Stimulated activated CD4-positive, alpha-beta T cell treated with anti-CD3 and anti-CD28 coated beads, Interleukin-2, amount 100 ng/mL, for 24 hours (primary cell): ENCODE measurements at places on chromosomes 2 and 18.

GRCh38 chr2:170113168-170113894, 64.6 kb upstream of the MYO3B start:
- DNase-seq = no peak

DNA sequence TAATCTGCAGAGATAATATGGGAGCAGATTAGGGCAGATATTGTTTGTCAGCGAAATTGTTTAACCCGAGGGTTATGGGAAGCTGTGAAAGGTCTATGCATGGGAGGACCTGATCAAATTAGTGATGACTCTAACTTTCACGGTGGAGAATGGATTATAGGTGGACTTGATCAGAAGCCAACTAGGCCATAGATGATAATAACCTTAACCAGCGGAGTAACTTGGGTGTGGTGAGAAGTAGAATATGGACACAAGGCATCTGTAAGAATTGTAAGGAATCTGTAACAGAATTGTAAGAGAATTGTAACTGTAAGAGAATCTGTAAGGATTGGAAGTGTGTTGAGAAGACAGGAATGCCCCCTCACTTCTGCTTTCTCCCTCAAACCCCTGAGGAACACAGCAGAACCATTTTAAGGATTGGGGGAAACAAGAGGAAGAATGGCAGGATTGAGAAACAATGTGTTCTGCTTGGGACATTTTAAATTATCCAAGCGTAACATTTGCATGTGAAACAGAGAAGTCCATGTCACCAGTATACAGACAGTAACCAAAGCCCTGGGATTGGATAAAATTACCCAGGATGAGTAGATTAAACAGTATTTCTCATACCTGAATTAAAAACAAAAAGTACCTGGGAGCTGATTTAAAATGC, 14.9 kb upstream of the SLC39A10 start:
- DNase-seq = no peak

DNA sequence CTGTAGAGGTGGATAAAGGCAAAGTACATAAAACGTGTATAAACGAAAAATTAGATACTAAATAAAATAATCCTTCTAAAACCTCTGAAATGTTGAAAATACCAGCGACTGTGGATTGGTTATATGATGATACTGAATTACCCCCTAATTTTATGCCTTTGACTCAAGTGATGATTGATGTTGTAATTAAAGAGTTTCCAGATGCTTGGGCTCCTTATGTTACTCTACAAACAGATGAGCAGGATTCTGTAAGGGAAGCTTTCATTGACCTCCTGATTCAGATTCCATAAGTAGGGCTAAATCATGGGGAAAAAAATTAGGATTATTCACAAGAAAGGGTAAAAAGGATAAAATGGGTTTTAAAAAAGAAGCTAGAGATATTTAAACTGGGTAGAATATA, 418.2 kb upstream of the SLC39A10 start:
- DNase-seq = no peak

GRCh38 chr2:235008584-235009044, 56.8 kb downstream of the SH3BP4 start:
- no peak for DNase-seq

DNA sequence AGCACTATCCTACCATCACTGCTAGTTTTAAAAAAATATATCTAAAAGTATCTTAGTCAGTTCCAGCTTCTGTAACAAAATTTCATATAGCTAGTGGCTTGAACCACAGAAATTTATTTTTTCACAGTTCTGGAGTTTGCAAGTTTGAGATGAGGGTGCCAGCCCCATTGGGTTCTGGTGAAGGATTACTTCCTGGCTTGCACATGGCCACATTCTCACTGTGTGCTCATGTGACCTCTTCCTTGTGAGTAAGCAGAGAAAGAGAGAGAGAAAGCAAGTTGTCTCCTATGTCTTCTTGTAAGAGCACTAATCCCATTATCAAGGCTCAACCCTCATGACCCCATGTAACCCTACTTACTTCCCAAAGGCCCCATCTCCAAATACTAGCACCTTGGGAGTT, 158.9 kb downstream of the DOK6 start:
- DNase-seq = no peak

DNA sequence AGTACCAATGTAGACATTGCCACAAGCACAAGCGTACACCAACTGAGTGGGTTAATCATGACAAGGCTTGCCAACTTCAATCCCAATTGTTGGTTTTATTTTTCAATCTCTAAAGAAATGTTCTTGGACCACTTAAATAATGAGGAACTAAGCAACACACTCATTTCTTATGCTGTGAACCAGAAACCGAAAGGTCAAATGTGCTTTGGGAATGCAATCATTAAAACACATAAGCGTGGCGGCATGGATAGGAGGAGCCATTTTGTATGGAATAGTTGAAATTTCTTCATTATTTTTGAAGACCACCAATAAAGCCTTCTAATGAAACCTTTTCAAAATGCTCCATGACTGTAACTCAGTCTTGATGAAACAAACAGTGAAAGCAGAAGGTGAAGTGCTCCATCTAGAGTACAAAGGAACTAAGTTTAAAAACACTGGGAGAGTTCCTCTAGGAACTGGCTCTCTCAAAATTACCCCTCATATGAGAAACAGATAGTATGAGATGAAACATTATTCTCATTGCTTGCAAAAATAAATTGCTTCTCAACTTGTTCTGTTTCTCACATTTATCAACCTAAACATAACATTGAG, 113.2 kb upstream of the CHST9 start:
- no peak for DNase-seq

DNA sequence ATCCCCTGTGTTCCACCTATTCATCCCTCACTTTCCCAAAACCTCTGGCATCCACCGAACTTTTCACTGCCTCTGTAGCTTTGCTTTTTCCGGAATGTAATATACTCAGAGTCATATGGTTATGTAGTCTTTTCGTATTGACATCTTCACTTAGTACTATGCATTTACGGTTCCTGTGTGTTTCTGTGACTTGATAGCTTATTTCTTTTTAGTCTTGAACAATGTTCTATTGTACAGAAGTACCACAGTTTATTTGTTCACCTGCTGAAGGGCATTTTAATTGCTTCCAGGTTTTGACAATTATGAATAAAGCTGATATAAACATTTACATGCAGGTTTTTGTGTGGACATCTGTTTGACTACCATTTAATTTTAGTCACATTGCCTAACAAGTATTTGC, 154.7 kb upstream of the DOK6 start:
- no peak for DNase-seq

GRCh38 chr2:197852108-197852507, 47.7 kb downstream of the PLCL1 start:
- DNase-seq = no peak

GRCh38 chr2:133498662-133499585, 69.3 kb downstream of the NCKAP5 start:
- no peak for DNase-seq

GRCh38 chr2:128304715-128305554, 13.7 kb downstream of the HS6ST1 start:
- DNase-seq = no peak

DNA sequence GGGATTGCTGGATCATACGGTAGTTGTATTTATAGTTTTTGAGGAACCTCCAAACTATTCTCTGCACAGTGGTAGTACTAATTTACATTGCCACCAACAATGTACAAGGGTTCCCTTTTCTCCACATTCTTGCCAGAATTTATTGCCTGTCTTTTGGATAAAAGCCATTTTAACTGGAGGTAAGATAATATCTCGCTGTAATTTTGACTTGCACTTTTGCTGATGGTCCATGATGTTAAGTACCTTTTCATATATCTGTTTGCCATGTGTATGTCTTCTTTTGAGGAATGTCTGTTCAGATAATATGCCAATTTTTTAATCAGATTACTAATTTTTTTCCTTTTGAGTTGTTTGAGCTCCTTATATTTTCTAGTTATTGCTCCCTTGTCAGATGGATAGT, 158.8 kb downstream of the CCDC102B start:
- no peak for DNase-seq

GRCh38 chr2:11315074-11315705, 29.2 kb downstream of the ROCK2 start:
- no peak for DNase-seq

- no peak for DNase-seq
Observed at GRCh38 chr2:20052861-20053281, 1.4 kb upstream of the LAPTM4A start.

GRCh38 chr2:205908212-205909183, 177.5 kb downstream of the INO80D start:
- DNase-seq = no peak

- DNase-seq = no peak
Observed at GRCh38 chr2:227164763-227165291, 403 bp downstream of the COL4A3 start.

GRCh38 chr2:173513107-173513727, 158.5 kb downstream of the CDCA7 start:
- DNase-seq = no peak

- no peak for DNase-seq
Observed at GRCh38 chr2:37306024-37306423, 18.6 kb downstream of the PRKD3 start.

DNA sequence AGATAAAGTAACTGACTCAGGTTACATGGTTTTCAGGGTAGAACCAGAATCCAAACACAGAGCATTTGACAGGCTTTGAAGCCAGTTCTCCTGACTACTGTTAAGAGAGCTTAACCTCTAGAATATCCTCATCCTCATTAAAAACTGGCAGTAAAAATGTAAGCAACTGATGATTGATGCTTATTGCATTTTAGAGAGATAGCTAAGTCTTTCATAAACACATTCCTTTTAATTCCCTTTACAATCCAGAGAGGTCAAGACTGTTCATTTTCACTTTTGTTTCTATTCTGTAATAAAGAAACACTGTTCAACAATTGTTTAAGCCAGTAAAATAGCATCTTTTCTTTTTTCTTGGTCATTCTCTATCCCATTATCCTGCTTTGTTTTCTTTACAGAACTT, 53.9 kb upstream of the RAB27B start:
- no peak for DNase-seq
